ENCODE measurements at places on chromosomes 13 and 19.

- peak; percentile 92 for DNase-seq
Measured at GRCh38 chr19:3984908-3985642, at the start of gene EEF2. Gene EEF2 (minus strand): TSS chr19:3985463. CDS start chr19:3985380, 83 bp downstream.

GRCh38 chr19:28948026-28948425, 264.9 kb downstream of the UQCRFS1 start:
- DNase-seq = no peak

DNA sequence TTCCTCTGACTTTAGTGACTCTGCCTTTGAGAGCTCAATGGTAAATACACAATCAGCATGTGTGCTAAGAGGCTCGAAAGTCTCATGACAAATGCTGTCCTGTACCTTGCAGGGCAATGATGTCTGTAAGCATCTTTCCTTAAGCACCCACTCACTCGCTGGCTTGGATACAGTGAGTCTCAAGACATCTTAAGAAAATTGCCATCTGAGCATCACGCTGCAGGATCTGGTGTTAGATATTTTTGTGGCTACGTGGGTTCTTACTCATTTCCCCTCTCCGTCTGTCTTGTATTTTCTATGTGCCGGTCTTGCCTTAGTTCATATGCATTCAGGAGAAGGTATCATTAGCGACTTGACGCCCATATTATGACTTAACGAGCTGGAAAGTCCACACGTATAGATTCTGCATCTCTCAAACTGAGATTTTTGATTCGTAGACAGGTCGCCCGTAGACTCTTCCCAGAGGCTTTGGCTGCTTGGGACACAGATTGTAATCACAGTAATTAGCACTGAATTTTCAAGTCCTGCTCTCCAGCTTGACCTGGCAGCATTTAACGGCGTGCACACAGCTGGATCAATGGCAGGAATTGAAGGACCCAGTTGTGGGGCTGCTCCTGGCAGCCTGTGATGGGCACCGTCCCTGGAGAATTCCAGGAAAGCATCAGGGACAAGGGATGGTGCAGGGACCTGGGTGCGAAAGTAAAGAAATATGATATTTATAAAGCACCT, 231.2 kb downstream of the ZIC5 start:
- no peak for DNase-seq

DNA sequence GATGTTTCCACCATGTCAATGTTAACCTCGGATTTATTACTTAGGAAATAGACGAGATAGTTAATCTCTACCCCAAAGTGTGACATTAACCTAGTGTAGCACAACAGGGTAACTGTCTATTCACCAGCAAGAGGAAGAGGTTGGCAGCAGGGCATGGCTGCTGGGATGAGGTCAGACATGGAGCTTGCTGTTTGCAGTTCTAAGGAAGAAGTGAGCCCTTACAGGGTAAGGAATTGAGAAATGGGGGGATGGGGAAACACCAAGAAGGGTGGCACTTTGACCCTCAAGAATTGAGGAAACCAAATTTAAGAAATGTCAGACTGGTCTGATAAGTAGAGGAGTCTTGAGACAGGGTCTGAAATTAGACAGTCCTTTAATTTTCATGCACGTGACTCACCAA, 62.4 kb downstream of the MBD3L2B start:
- DNase-seq = no peak

GRCh38 chr13:25798998-25799397, 252.8 kb downstream of the SHISA2 start:
- no peak for DNase-seq

All from BE2C (cell line).